Left ventricle myocardium superior (tissue), 1 donor: ENCODE measurements at places on chromosomes 4 and X.

DNA sequence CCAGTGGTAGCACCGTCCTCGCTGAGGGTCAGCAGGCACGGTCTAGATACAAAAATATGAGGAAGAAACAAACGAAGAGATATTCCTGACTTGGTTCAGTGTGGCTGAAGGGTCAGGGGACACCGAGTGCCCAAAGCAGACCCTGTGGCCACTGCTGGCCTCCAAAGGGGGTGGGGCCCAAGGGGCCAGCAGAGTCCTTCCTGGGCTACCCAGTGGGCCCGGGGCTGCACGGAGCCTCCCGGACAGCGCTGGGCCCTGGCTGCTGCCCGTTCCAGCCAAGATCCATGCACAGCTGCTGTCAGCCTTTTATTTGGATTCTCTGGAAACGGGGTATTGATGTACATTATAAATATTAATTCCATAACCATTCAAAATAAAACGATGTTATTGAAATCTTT is 20.4 kb downstream of the NELFA start:
- no peak for DNase-seq

DNA sequence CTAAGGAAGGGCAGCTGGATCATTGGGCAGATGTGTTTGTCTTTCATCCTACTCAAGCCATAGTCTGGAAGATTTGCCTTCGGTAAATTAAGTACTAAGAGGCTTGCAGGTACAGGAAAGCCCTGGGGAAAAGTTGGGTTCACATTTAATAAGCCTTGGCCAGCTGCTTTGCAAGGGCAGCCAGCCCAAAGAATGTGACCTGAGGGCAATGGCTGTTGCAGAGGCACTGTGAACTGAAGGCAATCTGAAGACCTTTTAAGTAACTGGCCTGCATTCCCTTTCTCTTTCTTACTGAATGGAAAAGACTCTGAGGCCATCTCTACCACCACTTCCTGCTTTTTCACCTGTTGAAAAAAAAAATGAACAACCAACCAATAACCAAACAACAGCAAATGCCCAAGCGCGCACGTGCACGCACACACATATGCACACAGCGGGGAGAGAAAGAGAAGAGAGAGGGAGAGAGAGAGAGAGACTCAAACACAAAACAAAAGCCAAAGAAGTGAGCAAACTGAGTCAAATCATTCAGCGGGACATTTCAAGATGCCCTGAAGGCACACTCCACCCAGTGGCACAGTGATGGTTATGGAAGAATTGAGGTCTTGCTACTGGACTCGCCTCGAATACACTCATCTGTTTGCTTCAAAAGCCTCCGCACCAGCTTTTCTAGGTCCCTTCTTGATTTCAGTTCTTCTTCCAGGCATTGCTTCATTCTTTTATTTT is 19.6 kb downstream of the CD40LG start:
- no peak for DNase-seq

DNA sequence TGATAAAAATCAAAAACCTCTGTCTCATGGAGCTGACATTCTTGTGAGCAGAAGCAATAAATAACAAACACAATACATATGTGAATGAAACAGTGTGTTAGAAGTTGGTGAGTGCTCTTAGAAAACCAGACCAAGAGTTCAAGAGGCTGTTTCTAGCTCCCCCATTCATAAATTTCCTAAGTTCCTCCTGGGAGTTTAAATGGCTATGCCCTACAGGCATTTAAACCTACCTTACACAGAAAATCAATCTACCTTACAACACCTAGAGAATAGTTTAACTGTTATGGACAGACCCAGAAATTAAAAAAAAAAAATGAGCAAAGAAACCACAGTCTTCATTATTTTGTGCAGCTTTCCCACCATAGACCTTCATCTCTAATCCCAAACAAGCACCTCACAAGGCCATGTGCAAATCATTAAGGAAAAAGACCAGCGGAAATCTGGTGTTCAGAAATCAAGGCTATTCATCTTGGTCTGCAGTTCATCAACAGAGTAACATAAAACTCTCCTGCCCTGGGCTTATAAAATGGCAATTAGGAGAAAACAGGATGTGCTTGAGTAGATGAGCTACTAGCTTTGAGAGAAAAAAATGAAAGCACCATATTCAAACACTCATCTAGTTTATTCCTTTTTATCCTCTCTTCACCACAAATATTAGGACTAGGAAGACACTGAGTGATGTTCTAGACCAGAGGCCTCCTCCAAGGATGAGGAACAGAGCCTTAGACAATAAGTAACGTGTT is 147.2 kb downstream of the SHROOM3 start:
- no peak for DNase-seq

DNA sequence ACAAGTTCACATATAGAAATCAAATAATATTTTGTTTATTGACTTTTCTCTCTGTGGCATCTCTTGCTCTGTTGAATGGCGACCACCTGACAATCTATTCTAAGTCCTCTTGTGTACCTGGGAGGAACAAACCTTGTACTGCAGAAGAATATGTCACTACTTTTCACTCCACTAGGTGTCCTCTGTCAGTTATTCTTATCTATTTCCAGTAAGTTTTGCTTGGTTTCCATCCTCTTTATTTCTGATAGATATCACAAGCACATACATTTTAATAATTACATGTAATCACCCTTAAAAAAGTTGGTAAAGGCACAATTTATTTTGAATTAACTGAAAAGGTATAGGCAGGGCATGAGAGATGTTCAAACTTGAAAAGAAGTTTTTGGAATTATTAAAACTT is 238.4 kb downstream of the SNCA start:
- DNase-seq: no peak

DNA sequence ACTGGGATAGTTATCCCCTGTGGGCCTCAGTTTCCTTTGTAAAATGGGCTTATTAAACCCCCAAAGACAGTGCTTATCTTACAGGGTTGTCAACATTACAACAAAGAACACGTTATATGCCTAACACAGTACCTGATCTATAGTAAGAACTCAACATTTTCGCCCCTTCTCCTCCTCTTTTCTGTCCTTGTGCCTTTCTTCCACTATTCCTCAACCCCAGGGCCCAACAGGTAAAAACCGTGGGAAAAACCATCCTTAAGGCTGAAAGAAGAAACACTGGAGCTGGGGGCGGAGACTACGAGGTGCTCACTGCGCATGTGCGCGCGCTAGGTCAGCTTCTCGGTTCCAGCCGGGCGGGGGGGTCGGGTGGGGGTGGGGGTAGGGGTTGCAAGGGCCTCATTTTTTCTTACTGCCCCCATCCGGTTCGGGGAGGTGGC is 426 bp upstream of the XIAP start:
- DNase-seq: peak; percentile 83

- DNase-seq: no peak
These were observed 321.9 kb upstream of the PRPS2 start for GRCh38 chrX:12469296-12469695.

- no peak for DNase-seq
These were observed 199.0 kb upstream of the DDX53 start for GRCh38 chrX:22800806-22801205.

- no peak for DNase-seq
These were observed 65.7 kb upstream of the BEND2 start for GRCh38 chrX:18286322-18286831.

DNA sequence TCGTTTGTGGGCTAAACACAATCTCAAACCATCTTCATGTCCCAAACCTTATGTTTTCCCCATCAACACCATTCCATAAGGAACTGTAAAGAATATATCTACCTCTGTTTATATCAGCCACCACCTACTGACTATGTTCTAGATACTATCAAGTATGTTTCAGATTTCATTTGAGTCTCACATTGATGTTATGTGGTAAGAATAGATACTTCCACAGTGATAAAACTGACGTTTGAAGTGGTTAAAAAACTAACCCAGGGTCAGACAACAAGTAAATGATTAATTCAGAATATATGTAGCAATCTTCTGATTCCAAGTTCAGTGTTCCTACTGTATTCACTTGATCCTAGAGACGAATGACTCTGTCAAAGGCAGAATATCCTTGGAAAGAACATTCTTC is 156.8 kb upstream of the RASGEF1B start:
- DNase-seq: no peak

GRCh38 chr4:128565565-128566186 is 243.8 kb upstream of the JADE1 start:
- DNase-seq: peak; percentile 64

- no peak for DNase-seq
These were observed 89.4 kb downstream of the EFNB1 start for GRCh38 chrX:68918202-68918601.

DNA sequence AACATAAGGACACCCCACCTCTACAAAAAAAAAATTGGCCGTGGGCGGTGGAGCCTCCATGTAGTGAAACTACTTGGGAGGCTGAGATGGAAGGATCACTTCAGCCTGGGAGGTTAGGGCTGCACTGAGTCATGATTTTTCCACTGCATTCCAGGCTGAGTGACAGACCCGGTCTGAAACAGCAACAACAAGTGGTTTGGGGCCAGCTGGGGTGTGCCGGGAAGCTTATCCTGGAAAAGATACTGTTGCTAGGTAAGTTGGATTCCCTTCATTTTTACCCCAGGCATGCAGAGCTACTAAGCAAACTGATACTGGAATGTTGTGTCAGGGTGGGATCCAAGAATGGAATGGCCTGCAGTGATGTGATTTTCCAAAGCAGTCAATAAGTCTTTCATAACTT is 57.0 kb downstream of the XAGE2 start:
- DNase-seq: no peak

DNA sequence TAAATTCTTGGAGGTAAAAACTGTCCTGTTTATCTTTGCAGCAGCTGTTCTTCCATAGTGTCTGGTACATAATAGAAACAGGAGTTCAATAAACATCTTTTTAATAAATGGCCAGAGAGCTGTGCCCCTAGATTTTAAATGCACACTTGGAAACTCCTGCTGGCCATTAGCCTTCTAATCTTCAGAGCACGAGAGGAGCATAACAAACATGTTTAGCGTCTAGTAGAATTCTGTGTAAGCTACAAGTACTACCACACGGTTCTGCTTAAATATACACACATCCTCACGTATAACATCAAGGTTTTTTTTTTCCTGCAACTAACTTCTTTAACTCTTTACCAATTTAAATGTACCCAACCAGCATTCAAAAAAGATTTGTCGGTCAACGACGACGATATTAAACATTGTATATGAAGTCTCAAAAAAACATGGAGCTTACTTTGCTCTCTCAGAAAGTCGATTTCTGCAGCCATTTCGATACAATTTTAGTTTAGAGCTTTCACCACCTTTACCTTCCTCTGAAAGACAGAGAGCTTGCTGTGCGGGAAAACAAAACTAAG is 628 bp downstream of the SCLT1 start:
- no peak for DNase-seq

DNA sequence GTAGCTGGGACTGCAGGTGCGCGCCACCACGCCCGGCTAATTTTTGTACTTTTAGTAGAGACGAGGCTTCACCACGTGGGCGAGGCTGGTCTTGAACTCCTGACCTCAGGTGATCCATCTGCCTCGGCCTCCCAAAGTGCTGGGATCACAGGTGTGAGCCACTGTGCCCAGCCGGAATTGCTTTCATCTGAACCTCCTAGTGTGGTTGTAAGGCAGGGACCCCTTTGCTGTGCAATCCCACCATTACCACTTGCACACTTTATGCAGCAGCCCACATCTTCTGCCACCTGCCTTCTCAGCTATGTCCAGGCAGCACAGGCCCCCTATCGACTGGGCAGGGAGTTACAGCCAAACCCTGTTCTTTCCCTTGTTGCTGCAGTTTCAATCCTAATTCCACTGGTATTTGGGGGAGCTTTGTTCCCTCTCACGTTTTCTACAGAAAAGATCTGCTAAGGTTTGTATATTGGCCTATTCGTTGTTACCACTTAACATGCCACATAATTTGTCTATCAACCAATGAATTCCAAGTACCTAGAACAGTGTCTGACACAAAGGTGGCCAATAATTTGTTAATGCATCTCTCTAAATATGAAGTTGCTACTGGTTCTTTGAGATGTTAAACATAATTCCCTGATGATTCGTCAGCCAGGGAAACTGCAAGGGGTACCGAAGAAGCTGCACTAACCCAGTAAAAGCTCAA is 6.5 kb downstream of the RPL39 start:
- no peak for DNase-seq
